ENCODE measurements at places on chromosomes 2 and 18. TPM values are rescaled to one million over a fixed set of nuclear protein-coding genes. Genes with fewer than 3 reads are reported as not detected.

Gene SERPINB11
- not detected for total RNA-seq

Gene SLC5A7
- total RNA-seq: not detected

Gene D2HGDH
- 53.3 TPM for total RNA-seq

Gene CCDC68
- 16.0 TPM for total RNA-seq

Gene CRIM1
- total RNA-seq: 57.6 TPM

Gene TLX2
- total RNA-seq: not detected

Gene CABYR
- total RNA-seq: 10.6 TPM

Gene HSBP1L1
- total RNA-seq: 17.9 TPM

Gene UGT1A4
- 6.1 TPM for total RNA-seq

Gene TNFRSF11A
- total RNA-seq: 94.6 TPM

Gene SCYGR4
- total RNA-seq: not detected

Gene ST8SIA5
- total RNA-seq: 0.02 TPM

Gene ANKRD30B
- total RNA-seq: not detected

Gene REG1A
- not detected for total RNA-seq

Gene SULT1C4
- total RNA-seq: not detected

Gene ATP8B1
- total RNA-seq: 66.2 TPM

Gene VWA3B
- total RNA-seq: not detected

Gene LYPD6
- total RNA-seq: 3.9 TPM
